ENCODE measurements at places on chromosomes 16 and 17.

DNA sequence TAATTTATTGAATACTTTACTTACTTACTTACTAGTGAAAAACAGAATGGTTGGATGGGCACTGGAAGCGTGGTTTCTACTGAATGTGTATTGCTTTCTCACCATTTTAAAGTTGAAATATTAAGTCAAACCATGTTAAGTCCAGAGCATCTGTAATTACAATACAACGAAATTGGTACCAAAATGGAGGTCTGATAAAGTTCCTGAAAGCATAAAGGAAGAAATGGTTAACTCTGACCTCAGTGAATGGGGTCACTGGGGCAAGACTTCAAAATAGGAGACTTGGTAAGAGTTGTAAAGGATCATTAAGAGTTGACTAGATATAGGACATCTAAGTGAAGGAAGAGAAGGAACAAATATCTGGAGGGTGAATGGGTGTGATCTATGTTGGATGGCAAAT lies 237.1 kb downstream of the MAF start:
- no peak for DNase-seq

- DNase-seq: no peak
Observed at GRCh38 chr17:9890124-9890523, 14.9 kb downstream of the RCVRN start.

DNA sequence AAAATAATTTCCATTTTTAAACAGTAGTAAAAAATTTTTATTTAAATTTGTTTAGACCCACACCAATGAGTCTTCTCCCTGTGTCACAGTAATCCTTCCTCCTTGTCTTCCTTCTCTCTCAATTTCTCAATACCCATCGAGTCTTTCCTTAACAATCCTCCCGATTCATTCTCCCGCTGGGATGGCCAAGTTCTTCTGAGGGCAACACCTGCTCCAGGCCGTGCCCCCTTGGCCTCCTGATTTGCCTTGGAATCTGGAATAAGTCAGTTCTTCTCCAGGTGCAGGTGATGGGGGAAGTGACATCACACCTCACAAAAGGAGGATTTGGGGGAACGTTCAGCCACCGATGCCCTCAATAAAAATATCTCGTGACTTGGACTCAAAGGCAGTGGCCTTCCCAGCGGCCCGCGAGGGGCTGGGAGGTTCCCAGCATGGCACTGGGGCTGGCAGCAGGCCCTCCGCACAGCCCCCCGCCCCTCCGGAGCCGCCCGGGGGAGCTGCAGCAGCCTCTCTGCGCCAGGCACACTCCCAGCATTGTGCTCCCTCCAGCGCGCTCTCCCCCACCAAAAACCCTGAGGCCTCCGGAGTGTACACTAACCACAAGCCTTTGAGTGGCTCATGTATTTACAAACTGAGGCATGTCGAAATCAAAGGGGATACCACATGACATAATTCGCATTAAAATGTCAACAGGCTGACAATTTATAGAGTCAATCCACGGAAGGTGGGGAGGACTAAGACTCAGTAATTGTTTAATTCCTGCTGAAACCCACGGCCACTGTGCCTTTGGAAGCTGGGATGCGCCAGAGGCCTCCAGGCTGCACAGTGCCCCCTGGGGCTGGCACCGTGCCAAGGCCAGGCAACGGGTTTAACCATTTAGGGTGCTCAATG lies 120.5 kb downstream of the ZFHX3 start:
- no peak for DNase-seq

GRCh38 chr16:70630960-70631745 lies 15.2 kb upstream of the IL34 start:
- no peak for DNase-seq

- no peak for DNase-seq
Observed at GRCh38 chr17:28518132-28518531, 12.0 kb downstream of the FOXN1 start.

- DNase-seq: no peak
Observed at GRCh38 chr17:58318065-58318481, 10.5 kb downstream of the TSPOAP1 start.

GRCh38 chr17:51651513-51652298 lies 391.4 kb downstream of the UTP18 start:
- DNase-seq: no peak

DNA sequence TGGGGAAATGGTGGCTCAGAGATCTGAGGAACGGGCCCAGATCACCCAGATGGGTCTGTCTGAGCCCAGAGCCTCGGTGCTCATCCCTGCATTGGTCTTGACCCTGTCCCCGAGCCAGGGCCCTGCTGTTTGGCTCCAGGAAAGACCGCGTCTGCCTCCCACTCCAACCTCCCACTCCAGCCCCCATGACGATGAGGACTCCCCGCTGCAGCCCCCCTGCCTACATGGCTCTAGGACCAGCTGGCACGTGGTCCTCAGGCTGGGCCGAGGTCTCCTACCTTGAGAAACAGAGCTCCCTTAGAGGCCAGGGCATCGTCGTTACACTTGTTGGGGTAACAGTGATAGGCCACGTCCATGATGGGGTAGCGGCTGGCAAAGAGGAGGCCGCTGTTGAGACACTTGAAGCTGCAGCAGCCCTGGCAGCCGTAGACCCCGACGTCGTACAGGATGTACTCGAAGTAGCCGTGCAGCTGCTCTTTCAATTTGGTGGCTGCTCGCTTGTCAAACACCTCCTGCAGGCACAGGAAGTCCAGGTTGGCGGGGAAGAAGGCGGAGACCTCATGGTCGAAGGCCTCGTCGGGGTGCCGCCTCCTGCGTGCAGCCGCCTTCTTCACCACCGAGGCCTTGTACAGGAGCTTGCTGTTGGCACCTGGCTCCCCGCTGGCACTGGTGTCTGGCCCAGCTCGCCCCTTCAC lies 59.9 kb downstream of the PRMT7 start:
- DNase-seq: no peak

- DNase-seq: no peak
Observed at GRCh38 chr16:23690771-23691482, 12.2 kb downstream of the PLK1 start.

DNA sequence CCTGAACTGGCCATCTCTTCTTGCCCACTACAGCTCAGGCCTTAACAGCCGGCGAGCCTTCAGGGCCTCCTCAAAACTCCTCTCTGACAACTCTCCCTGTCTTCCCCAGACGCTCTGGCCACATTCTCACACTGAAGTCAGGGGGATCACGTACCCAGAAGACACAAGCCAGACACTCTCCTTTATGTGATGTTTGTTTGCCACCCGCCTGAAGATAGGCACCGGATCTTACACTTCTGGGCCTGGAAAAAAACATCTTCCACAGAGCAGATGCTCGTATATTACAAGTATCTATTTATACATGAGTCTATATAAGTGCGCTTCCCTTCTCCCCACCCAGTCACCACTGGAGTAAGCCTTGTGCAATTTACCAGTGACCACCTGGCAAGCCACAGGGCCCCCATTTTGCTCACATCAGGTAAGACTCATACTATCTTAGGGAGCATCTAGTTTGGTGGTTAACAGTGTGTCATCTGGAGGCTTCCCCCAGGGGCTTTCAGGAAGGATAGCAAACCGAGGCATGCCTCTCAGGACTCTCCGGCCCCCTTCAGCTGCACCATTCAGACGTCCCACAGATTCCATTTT lies 349.4 kb downstream of the SOX9 start:
- DNase-seq: no peak

GRCh38 chr16:12695454-12695853 lies 108.2 kb downstream of the CPPED1 start:
- DNase-seq: no peak

DNA sequence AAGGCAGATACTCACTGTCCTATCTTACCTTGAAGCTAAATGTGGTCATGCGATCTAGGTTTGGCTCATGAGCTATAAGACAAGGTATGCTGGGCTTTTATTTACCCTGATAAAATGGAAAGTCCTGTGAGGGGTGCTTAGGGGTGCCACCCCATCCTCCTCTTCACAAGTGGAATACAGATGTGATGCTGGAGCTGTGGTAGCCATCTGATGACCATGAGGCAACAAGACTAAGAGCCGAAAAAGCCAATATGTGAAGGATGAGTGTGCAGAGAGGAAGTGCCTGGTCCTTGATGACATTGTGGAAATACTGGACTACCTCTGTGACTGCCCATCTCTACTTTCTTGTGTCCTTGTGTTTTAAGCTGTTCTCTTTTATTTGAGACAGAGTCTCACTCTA lies 58.1 kb upstream of the TMC5 start:
- no peak for DNase-seq

Data from activated CD4-positive, alpha-beta T cell treated with anti-CD3 and anti-CD28 coated beads, Interleukin-2, amount 50 U/mL, for 24 hours (primary cell).